ENCODE measurements at places on chromosomes 7 and 10.
A peak's percentile ranks its signal among the peaks of the same experiment; 100 is the strongest.

- DNase-seq, result no peak
Measured at GRCh38 chr10:14485986-14486385, 155.3 kb upstream of the FRMD4A start.

- peak; percentile 8 for DNase-seq
Measured at GRCh38 chr7:117385363-117386109, 41.8 kb downstream of the ASZ1 start.

DNA sequence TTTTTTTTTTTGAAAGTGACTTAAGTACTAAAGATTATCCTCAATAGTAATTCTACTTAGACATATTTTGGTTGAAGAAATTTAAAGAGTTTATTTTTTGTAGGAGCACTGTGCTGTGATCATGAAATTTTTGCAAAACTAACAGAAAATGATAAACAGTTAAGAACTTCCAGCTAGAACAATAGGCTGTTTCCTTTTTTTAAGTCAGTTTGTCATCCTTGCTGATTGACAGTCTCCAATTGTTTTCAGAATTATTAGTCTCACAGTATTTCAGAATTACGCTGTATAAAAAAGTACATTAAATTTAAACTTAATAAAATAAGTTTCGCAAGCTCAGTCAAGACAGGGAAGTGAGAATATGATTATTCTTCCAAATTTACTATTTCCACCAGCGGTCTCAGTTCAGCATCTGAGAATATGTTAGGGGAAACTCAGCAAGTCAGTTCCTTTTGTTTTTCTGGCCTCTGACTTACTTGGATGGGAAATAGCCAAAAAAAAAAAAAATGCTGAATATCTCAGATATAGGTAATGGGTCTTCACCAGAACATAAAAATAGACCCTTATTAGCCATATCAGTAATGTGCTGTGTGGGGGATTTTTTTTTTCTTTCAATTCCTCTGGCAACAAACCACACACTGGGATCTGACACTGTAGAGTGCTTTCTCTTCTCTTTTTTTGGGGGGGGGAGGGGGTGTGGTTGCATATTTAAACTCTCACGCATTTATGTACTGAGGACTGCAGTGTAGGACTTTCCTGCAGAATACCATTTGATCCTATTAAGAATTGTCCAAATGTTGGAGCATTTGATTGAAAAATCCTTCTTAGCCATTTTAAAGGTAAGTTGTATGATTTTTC is at the start of gene CD36:
CD36 (plus strand) TSS at position 732 of the 855 bp plus-strand sequence. CDS start 8,099 bp downstream, outside the sequence.
- peak; percentile 53 for DNase-seq

DNA sequence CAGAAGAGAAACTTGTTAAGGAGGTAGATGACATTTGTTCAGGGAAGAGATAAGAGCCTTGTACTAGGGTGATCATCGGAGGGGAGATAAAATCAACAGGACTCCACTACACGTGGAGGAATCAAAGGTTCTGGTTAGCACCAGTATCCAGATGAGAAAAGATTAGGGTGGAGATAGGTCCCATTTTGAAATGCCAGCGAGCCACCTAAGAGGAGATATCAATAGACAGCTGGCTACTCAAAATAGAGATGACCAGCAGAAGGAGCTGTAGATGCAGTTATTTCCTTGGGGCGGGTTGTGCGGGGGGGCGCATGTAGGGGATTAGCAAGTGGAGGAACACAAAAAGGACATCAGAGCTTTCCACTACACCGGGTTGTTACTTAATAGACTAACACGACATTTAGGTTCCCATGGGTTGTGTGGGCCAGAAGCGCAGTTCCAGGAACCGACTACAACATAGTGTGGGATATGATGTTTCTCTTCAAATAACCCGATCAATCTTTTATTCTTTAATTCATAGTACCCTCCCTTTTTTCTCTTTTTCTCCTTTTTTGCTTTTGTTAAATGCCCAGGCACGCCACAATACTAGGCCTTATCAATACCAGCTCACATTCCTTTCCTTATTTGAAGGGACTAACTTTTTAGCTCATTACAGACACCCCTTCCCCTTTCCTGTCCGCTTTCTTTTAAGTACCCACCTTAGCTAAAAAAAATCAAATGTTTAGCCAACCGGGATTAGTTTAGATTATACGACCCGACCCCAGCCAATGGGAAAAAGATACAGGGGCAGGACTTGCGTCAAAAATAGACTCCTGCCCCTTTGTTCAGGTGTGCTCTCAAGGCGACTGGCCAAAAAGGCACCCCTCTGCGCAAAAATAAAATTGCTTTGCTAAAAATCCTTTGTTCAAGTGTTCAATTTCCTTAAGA is 2.0 kb upstream of the KIF11 start:
- DNase-seq, result peak; percentile 74

- no peak for DNase-seq
Measured at GRCh38 chr10:8130973-8131911, 76.8 kb downstream of the GATA3 start.

DNA sequence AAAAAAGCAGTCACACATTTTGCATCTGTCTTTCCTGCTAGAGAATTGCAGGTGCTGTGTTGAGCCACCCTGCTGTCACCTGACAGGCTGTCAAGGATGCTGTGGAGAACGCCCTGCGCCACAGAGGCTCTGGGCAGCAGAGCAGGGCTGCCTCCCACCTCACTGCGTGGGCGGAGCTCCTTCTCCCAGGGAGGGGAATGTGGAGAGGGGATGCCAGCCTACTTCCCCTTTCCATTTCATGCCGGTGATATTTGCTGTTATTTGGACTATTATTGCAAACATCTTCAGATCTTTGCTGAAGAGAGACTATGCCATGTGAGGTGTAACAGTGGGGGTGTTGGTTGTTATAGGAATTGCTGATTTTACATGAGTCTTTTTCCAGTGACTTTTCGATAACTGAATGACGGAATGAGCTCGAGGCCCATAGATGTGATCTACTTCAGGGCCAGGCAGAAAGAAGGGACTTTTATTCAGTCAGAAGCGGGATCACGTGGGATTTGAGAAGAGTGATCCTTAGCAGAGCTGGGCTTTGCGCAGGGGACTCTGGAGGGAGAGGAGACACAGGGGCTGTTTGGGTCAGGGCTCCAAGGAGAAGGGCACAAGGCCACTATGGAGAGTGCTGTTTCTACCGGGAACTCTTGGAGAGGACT is 13.6 kb upstream of the PRKAG2 start:
- DNase-seq, result no peak

DNA sequence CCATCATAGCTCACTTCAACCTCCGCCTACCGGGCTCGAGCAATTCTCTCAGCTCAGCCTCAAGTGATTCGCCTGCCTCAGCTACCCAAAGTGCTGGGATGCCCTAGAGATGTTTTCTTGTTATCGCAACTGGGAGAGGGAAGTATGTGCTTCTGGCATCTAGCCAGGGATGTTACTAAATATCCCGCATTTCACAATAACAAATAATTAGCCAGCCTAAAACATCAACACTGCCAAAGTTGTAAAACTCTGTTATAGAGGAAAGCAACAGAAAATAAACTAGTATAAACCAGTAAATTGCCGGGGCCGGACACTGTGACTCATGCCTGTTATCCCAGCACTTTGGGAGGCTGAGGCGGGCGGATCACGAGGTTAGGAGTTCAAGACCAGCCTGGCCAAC is 7.2 kb downstream of the INA start:
- DNase-seq, result no peak

DNA sequence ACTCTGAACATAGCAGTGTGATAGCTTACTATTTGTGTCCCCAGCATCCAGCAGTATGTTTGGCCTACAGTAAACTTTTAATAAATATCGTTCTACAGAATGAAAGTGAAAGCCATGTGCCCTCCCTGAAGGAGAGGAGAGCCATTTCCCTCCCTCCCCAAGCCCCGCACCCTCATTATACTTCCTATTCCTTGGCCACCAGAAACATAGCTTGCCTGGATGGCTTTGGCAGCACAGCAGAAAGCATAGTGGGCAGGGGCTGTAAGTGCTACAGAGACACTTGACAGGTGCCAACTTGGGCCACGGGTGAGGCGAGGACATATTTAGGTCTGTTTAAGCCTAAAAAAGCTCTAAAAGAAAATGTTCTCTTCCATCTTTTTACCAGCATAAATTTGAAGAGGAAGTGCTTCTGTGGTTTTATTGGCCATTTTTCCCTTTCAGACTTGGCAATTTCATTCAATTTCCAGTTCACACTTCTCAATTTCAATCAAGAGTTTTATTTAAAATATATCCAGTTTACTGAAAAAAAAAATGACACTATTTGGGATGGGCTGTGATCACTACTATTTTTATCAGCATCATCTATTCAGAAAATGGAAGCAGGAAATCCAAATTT is 12.7 kb downstream of the HHEX start:
- DNase-seq, result peak; percentile 46

DNA sequence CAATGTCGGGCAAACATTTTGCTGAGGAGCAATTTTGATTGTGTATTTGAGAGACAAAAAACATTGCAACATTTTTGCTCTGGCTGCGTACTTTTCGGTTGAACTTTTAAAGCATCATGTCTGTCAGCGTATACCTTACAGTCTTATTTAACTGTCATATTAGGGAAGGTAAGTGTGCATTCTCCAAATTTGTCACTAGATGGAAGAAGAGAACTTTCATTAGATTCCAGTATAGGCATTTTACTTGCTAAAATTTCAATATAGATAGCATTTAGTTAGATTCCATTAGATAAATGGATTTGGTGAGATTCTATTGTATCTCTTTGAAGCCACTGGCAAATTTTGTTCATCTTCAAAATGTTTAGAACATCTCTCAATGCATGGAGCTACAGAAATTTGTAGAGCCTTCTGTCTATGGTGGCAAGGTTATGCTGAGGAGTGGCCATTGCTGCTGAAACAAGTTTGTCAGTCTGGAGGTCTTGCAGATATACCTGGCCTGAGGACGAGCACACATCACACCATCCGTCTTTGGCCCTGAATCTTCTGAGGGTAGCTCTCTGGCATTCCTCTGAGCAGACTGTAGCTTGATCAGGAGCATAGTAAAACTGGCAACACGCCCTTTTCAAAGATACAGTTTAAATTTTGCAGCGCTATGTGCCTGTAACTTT is 437.5 kb upstream of the MBL2 start:
- DNase-seq, result peak; percentile 8

DNA sequence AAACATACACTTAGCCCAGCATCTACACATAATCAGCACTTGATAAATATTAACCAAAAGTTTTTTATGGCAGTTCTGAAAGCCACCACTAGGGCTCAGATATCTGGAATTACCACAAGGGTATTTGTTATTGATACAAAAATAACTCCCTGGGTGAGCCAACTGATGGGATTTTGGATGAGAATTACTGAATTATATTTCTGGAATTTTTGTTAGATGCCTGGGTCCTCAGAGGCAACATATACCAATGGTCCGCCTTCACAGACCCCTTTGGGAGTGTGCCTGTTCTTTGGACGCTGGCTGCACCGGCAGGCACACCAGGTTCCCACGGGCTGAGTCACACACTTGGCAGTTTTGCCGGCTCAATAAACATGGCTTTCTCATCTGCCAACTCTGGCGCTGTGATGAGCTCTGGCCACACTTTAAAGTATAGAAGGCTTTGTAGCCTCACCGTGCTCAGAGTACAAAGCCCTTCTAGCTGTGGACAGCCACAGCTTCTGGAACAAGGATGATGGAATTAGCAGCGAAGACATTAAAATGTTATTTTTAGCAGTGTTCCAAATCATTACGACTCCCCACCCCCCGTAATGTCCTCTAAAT is 24.5 kb upstream of the EEPD1 start:
- peak; percentile 21 for DNase-seq

DNA sequence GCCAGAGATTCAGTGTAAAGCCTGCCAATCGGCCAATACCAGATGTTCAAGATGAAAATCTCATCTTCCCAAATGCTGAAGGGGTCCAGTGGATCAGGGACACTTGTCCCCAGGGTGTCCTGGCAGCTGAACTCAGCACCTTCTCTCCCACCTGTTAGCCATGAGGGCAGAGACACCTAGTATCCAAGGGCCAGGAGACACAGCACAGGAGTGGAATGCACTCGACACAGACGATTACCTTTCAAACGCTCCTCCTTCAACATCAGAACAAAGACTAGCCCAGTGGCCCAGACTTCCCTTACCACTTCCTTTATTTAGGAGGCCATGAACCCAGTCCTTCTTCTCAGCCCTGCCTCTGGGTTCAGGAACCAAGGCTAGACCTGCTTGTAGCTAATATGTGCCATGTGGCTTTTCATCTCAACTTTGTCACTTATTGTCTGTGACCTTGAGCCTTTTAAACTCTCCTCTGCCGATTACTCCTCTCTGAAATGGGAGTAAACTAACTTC is 180.3 kb upstream of the PLXNA4 start:
- no peak for DNase-seq

DNA sequence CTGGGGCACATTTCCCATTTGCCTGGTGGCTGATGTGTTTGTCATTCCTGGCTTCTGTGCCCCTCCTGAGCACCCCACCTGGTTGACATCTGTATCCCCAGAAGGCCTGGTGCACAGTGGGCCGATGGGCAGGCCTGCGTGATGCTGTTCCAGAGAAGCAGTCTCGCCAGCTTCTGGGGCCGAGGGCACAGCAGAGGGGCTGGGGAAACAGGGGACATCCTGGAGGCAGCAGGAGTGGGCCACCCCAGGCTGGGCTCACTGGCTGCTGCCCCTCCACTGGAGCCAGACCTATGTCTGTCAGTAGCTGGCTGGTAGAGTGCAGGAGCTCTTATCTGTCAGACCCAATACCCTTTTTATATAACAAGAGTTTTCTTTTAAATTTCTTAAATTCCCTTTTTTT is 896 bp upstream of the MYL7 start:
- DNase-seq, result no peak

DNA sequence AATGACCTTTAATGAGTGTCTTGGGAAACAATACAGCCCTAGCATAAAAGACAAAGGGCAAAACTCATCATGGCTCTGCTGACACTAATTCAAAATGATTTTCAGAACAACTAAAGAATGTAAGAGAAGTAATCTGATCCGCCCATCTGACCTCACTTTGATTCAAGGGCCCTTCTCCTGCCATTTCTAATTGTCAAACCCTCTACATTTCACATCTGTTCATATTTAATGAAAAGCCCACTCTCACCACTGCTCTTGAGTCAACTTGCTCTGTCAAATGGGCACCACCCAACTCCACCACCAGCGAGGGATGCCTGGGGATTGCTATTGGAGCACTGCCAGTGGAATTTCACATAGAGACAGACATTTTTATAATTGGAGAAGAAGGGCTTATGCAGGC is 639.2 kb downstream of the KCNMA1 start:
- DNase-seq, result no peak

- no peak for DNase-seq
Measured at GRCh38 chr10:11403116-11403515, 208.3 kb downstream of the USP6NL start.

- DNase-seq, result no peak
Measured at GRCh38 chr10:99340650-99341049, 11.5 kb downstream of the CNNM1 start.

GRCh38 chr7:135993950-135994349 is 16.8 kb upstream of the MTPN start:
- no peak for DNase-seq

All from hematopoietic multipotent progenitor cell treated with erythropoietin and hydrocortisone succinate and interleukin-3 and kit ligand, for 8 days (in vitro differentiated cells).